ENCODE measurements at places on chromosomes 7 and 10.

- no peak for DNase-seq
Measured at GRCh38 chr10:92785118-92785517, 63.2 kb upstream of the EXOC6 start.

GRCh38 chr7:87517136-87517815, 41.8 kb upstream of the ABCB4 start:
- no peak for DNase-seq

DNA sequence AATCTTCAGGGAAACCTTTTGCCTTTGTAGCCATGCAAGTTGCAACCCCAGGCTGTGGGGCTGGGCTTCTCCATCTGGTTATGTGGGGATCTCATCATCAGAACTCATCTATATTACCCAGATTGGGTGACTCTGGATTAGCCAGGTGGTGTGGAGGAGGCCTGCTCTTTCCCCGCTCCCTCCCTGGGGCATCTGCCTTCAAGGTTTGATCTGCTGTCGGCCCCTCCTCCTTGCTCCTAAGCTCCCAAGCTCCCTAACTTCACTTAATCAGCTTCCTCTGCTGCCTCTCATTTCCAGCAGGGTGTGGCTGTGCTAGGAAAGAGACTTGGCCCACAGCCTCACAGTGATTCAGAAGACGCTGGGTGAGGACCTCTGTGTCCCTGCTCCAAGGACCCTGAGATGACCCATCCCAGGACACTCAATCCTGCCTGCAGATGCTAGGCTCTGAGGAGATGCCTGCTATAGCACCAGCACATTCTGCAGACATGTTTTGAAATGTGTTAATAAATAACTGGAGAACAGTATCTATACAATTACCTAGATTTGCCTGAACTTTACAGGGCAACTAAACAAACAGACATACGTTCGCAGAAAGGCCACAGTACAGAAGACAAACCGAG, 392.1 kb upstream of the PODXL start:
- DNase-seq, result no peak

DNA sequence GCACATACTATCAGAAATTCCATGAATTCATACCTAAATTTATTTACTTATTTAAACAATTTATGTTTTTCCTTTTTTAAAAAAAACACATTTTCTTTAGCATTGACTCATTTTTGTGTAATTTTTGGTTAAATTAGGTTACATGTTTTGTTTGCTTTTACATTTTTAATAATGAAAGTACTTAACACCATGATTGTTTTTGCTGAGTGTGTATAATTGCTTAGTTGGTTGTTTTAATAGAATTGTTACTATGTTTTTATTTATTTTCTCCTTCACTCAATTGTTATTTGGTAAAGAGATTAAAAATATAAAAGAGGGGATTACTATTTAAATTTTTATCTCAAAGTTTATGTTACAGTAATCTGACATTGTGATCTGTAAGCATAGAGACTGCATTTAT, 508.4 kb downstream of the NRG3 start:
- no peak for DNase-seq

- DNase-seq, result no peak
Measured at GRCh38 chr7:47889723-47890122, 58.5 kb downstream of the PKD1L1 start.

DNA sequence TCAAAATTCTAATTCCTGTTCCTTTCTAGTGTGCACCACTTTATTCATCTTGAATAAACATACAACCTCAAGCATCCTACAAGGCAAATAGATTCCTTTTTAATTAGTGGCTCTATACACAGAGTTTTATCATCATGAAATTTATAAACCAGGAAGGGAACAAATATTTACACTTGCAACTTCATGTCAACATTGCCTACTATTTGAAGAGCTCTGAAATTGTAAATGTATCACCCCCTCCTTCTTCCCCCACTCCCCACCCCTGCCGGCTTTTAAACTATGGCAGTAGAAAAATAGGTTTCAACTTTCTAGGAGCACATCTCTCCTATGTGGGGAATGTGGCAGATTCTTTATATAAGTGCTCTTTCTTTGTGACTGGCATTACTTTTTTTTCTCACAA, 49.6 kb downstream of the KAT6B start:
- no peak for DNase-seq

GRCh38 chr10:49653273-49653929, 26.1 kb upstream of the C10orf53 start:
- DNase-seq, result no peak

- DNase-seq, result no peak
Measured at GRCh38 chr10:74361678-74362077, 210.7 kb downstream of the ADK start.

DNA sequence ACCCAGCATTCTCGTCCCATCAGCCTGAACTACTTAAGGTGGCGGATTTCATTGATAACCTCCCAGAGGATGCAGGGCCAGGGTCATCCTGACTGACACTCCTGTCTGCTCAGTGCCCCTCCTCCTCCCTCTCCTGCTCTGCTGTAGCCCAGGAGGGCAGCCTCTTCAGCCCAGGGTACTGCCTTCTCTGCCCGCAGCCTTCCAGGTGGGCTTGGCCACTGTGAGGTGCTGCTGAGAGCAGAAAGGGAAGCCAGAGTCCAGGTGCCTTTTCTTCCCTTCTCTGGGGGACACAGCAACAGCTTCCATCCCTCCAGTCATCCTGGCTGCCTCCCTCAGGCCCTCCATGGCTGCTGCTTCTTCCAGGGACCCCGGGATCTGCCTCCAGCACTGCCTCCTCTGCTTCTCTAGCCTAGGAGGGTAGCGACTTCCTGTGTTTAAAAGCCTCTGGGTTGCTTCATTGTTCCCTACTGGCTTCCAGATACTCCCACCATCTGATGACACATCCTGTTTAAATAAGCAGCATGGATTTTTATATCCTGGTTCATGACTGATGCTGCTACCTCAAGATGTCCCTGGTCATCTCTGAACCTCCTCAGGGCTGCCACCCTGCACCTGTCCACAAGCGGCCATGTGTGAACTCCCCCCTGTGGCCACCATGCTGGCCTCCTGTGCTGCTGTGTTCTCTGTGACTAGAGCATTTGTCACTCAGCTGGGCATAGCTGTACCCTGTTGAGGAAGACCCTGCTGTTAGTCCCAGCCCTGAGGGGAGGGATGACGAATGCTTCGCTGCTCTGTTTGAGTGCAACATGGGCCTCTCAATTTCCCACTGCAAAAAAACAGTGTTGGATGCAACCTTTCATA, 55.8 kb downstream of the AKR1C4 start:
- no peak for DNase-seq

DNA sequence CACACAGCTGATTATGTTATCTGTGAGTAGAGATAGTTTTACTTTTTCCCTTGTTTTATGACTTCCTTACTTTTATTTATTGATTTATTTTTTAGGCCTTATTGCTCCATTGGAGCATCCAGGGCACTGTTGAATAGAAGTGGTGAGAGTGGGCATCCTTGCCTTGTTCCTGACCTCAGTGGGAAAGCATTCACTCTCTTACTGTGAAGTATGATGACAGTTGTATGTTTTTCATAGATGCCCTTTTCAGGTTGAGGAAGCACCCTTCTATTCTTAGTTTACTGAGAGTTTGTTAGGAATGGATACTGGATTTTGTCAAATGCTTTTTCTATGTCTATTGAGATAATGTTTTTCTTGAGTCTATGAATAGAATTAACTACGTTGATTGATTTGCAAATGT, 88.6 kb downstream of the XRCC2 start:
- no peak for DNase-seq

GRCh38 chr7:111753968-111754367, 191.7 kb upstream of the IMMP2L start:
- DNase-seq, result no peak

DNA sequence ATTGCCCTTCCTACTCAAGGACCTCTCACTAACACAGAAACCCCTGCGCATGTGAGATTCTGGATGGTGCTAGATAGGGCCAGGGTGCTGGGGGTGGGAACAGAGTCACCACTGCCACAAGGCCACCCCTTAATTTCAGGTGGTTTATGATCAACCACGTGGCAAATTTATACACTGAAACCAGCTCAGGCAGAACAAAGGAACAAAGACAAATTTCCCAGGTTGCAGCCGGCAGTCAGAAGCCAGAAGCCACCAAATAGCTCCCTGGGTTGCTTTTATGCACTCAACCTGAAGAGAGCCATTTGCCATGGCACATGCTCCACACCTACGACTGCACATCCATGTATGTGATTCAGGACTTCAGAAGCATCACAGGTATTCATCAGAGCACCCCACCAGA, 2.5 kb downstream of the VOPP1 start:
- peak; percentile 50 for DNase-seq

DNA sequence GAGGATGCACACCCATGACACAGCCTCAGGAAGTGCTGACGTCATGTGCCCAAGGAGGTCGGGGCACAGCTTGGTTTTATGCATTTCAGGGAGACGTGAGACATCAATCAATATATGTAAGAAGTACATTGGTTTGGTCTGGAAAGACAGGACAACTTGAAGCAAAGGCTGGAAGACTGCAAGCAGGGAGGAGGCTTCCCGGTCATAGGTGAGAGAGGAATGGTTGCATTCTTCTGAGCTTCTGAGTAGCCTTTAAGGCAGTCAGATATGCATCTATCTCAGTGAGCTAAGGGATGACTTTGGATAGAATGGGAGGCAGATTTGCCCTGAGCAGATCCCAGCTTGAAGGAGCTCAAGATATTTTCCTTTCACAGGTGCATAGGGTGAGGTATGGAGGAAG, 349.5 kb downstream of the TYW1 start:
- no peak for DNase-seq

- DNase-seq, result no peak
Measured at GRCh38 chr10:58265249-58265648, 2.4 kb downstream of the IPMK start.

DNA sequence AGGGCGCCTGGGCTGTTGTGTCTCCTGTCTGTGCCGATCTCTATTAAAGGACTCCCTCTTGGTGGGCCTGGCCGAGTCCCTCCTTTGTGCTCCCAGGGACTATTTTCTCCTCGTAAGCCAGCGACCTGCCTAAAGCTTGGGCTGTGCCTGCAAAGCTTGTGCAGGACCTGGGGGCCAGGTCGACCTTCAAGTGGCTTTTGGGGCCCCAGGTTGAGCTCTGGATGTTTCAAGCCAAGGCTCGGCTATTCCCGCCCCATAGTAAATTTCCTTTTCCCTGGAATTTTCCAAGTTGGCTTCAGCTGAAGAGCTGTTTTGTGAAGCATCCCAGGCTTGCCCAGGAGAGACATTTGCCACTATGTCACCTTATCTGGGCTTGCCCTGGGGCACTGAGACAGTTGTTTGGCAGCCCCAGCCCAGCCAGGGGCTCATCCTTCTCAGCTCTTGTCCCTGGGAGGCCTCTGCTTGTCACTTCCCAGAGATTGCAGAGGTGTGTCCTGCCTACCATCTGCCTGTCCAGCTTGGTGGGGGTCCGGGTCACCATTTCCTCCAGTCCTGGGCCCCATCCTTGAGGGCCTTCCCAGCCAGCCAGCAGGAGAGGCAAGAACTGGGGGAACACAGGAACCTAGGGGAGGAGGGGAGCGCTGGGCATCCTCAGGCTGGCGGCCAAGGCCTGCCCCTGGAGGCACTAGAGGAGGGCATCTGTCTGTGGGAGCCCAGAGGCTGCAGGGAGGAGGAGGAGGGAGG, 20.2 kb downstream of the ZMIZ2 start:
- DNase-seq, result no peak

DNA sequence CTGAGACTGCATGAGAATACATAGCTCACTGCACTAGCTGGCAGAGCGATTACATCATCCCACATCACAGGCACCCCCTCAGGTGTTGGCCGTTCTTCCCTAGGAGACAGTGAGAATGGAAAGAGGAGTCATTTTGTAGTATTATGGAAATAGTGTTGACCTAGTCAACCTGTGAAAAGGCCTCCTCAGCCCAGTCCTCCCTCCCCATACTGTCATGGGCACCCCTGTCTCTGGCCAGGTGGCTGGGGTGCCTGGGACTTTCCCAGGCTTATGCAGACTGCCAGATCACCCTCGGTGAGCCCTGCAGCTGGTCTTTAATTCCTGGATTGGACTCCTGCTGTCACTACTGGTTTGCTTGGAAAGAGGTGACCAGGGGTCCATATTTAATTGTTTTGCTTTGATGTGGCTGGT, 4.0 kb downstream of the INPP5A start:
- no peak for DNase-seq

DNA sequence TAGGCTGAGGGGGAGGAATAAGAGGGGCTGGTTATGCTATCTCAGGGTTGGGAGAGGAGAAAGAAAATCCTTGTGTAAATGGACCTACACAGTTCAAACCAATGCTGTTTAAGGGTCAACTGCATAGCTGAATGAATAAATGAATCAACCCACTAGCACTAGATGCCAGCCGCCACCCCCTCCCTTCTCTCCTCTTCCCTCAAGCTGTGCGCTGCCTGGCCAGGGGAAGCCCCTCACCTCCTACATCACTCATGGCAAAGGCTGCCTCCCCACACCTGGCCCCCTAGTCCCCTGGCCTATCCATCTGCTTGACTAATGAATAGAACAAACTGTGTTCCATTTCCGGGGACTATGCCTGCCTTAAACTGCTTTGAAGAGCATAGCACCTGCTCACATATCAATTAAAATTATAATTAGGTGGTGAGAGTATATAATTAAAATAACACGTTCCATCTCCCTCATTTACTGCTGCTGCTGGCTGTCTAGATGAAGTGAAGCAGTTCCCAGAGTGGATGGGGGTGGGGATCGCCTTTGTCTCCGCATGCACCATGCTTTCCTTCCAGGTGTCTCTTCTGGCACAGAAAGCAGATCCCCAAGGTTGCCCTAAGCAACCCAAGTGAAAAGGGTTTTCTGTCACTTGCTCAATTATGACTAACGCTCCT, 32.6 kb downstream of the GRID1 start:
- DNase-seq, result no peak

- no peak for DNase-seq
Measured at GRCh38 chr7:20241911-20242261, 24.7 kb upstream of the MACC1 start.

GRCh38 chr7:27173511-27173955, 587 bp downstream of the HOXA10 start:
- peak; percentile 37 for DNase-seq

- no peak for DNase-seq
Measured at GRCh38 chr10:128337860-128338378, 211.7 kb upstream of the MKI67 start.

- DNase-seq, result peak; percentile 48
Measured at GRCh38 chr7:77696643-77697534, 630 bp downstream of the RSBN1L start.
